Non-pigmented ciliary epithelial cell (primary cell): ENCODE measurements at places on chromosomes 5 and 9.

- DNase-seq: no peak
These were observed 35.7 kb upstream of the MSX2 start for GRCh38 chr5:174688441-174689354.

GRCh38 chr5:124060011-124060410 is 548.0 kb downstream of the CSNK1G3 start:
- DNase-seq: no peak

- DNase-seq: no peak
These were observed 4.1 kb upstream of the MCCC2 start for GRCh38 chr5:71582945-71583584.

- DNase-seq: no peak
These were observed 337.5 kb downstream of the ZNF608 start for GRCh38 chr5:124408738-124409453.

- DNase-seq: no peak
These were observed 19.6 kb downstream of the SLC38A9 start for GRCh38 chr5:55692509-55692908.
